ENCODE measurements at places on chromosomes 1 and 21.
A peak's percentile ranks its signal among the peaks of the same experiment; 100 is the strongest.

DNA sequence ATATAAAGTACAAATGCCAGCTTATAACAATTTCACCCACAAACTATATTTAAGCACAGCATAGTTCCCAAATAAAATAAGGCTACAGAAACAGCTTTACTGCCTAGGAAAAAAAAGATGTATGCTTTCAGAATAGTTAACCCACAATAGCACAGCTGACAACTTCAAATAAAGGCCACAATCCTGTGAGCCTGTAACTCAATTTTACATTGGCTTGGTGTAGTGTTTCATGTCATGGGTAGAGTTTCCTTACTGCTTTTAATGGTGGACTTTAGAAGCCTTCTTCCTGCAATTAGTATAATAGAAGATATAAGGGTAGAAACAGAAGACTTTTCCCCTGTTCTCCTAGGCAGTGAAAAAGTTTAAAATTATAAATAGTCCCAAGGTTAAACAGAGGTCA is 44.3 kb upstream of the ZC3H11B start:
- DNase-seq: no peak

DNA sequence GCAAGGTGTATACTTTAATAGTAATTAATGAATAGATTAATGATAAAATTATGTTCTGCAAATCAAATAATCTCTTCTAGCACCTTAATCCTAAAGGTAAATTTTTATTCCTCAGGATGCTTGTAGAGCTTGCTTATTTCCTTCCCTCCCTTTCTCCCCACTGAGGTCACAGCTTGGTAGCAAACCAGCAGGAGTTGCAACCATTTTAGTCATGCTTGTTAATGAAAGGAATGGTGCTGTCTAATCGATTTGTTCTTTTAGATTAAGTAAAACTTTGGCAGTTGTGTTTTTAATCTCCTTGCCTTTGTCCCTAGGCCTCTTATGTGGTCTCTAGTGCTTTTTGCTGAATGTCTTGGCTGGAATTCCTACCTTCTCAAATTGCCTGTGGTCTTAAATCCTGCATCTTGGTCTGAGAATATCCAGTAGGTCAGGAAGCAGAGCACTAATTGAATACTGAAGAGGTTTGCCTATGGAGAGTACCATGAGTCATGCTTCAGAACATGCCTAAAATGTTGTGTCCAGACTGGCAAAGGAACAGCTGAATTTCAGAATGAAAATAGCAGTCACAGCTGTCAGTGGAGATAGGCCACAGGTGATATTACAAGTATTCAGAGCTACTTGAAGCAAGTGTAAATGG is 36.3 kb upstream of the RWDD3 start:
- no peak for DNase-seq

GRCh38 chr1:86016076-86016759 is 140.4 kb downstream of the COL24A1 start:
- DNase-seq: no peak

- DNase-seq: no peak
These were observed 108.8 kb downstream of the ITSN1 start for GRCh38 chr21:33751120-33751519.

GRCh38 chr1:118333601-118334210 is 148.7 kb upstream of the SPAG17 start:
- DNase-seq: no peak

DNA sequence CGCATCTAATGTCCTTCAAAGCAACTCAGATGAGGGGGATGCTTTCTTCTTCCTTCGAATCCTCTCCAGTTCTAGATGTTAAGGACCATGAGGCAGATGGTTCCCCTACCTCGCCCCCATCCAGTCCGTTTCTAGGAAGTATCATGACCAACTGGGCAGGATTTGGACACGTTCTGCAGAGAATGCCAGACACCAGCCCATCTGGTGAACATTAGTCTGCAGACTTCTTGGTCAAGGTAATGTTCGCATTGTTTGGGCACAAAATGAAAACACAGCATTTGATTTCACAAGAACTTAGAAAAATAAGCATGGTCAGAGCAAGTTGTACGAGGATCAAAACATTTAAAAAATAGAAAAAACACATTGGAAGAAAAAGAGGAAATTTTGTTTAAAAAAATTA is 25.4 kb upstream of the ADARB1 start:
- DNase-seq: no peak

- no peak for DNase-seq
These were observed 681.5 kb downstream of the LRRIQ3 start for GRCh38 chr1:73516451-73516850.

- no peak for DNase-seq
These were observed at the start of gene DHRS3 for GRCh38 chr1:12617901-12618660. DHRS3 (minus strand) TSS chr1:12618210; CDS start chr1:12617348, 862 bp downstream.

GRCh38 chr1:224852901-224853568 is 76.4 kb upstream of the DNAH14 start:
- peak; percentile 30 for DNase-seq

DNA sequence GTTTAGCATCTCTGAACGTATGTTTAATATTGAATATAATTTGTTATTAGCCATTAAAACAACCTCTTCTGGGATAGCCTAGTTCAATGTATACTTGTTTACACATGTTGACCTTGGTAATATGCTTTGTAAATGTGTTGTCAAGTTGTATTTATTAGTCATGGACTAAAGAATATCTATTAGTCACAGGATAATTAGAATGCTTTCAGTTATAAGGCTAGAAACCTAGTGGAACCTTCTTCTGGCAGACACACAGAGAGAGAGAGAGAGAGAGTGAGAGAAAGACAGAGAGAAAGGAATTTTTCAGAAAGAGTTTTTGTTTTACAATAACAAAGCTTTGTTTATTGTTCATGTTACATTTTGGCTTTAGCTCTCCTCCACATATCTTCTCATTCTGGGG is 181.1 kb upstream of the APP start:
- DNase-seq: no peak

DNA sequence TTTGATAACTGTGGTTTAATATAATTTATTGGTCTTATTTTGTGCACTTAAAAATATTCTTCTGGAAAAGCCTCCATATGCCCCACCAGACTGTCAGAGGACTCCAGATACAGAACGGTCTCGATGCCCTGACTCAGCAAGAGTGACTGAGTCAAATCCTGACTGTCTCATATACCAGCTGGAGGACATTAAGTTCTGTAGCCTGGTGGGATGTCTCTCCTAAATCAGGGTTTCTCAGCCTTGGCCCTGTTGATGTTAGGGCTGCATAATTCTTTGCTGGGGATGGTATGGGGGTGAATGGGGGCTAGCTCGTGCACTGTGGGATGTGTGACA is 67.7 kb upstream of the TLR5 start:
- no peak for DNase-seq

DNA sequence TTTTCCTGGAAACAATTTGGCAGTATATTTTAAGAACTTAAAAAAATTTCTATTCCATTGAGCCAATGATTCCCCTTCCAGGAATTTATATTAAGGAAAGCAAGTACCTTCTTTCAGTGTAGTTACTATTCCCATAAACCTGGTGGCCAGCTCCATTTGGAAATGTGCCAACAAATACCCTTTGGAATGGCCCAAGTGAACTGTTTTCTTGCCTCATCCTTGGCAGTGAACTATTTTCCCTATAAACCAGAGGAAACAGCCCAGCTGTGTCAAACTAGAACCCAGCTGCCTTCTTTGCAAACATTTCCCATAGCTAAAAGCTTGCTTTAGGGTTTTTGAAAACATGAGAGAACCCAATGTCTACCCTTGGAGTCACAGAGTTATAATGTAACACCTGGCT is 496.9 kb downstream of the NEGR1 start:
- no peak for DNase-seq

DNA sequence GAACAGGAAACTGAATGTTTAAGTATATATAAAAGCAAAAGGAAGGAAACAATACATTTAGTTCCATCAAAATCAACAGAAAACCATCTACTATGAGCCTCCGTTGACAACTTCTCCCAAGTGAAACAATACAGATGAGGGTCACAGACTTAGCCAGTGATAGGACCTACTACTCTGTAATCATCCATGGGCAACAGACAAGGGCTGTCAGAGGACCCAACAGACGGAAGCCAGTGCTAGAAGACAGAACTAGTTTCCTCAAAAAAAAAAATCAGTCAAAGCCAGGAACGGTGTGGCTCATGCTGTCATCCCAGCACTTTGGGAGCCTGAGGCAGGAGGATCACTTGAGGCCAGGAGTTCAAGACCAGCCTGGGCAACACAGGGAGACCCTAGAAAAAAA is 20.6 kb downstream of the RERE start:
- DNase-seq: no peak

DNA sequence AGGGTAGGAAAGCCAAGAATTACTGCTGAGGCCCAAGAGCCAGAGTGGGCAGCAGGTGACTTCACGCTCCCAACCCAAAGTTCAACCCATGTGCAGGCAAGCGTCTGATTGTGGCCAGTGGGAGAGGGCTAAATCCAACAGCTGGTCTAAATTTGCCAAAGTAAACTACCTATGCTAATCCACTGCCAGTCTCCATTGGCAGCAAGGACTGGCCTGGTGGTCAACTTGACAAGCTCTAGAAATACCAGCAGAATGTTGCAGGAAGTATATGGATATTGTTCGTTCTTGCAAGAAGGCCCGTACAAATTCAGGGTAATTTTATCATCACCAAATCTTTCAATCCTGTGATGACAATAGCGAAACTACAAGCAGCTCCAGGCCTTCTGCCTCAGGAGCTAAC is 1.5 kb downstream of the TMEM63A start:
- no peak for DNase-seq

DNA sequence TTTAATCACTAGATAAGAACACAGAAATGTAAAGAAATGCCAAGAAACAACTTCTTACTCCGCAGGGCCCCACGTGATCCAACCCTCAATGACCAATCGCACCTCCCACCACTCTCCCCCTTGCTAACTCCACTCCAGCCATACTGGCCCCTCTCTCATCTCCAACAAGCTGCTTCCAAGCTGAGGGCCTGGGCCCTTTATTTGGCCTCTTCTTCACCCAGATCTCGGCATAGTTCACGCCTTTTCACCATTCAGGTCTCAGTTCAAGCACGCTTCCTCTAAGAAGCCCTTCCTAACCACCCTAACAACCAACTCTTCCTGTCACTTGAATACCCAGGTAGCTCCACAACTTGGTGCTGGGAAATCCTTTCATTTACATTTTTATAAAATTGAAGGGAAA is 110.7 kb downstream of the TGFBR3 start:
- no peak for DNase-seq

- DNase-seq: no peak
These were observed 65.4 kb downstream of the RUNX1 start for GRCh38 chr21:34983680-34984086.

- no peak for DNase-seq
These were observed 29.6 kb upstream of the RGS8 start for GRCh38 chr1:182713939-182714338.

GRCh38 chr1:154181944-154182343 is 10.0 kb downstream of the TPM3 start:
- DNase-seq: no peak

DNA sequence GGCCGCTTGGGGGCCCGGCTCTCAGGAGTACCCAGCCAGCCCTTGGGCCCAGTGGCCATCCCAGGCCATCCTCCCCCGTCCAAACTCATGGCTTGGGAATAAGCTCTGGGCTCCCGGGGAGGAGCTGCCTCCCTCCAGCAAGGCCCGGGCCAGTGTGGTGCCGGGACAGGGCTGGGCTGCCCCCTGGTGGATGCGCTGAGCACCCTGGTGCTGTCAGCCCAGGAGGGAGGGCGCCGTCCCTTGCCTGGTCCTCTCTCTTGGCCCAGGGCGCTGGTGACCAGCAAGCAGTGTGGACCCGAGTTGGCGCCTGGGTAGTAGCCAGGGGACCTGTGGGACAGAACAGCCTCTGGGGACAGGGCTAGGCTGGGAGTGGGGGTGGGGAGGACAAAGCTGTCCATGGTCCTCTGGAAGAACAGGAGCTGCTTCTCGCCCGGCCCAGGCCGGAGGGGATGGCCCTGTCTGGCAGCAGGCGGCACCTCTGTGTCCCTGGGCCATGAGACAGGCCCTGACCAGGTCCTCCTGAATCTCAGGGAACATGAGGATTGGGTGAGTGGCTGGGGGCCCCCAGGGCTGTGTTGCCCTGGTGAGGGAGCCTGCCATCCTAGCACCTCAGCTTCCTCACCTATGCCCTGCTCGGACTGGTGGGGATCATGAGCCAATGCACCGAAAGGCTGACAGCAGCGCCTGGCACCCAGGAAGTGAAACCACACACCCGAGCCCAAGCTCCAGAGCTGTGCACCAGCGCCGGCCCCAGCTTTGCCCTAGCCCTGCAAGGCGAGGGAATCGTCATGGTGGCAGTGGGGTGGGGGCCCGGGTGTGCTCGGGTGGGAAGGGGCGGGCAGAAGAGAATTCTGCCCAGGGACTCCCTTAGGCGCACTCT is 9.4 kb downstream of the MORN1 start:
- peak; percentile 56 for DNase-seq

DNA sequence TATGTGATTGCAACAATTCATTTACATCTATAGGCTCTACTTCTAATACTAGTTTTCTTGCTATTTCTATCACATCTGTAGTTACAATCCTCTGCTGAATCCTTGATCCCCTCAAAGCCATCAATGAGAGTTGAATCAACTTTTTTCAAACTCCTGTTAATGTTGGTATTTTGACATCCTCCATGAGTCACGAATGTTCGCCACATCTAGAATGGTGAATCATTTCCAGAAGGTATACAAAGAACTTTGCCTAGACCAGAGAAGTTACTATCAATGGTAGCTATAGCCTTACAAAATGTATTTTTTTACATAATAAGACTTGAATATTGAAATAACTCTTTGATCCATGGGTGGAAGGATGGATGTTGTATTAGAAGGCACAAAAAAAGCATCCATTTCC is 110.0 kb downstream of the AMY1C start:
- no peak for DNase-seq

DNA sequence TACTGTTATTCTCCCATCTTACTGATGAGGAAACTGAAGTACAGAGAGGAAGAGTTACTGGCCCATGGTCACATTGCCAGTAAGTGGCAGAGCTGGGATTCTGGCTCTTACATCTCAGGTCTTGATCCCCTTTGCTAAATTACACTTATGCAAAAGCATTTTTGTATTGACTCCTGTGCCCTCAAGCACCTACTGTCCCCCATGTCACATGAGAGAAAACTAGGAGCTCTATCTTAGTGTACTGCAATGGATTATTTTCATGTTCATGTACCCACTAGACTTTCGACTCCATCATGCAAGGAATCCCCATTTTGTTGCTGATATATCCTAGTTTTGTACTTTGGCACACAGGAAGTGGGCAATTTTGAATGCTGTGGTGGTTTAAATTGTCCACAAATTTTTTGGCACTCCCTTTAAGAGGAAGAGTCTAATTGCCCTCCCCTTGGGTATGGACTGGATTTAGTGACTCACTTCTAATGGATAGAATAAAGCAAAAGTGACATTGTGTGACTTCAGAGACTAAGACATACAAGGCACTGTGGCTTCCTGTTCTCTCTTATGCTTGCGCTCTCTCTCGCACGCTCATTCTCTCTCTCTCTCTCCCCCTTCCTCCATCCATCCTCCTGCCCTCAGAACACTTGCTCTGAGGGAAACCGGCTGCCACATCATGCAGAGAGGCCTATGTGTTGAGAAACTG is 43.5 kb upstream of the JAK1 start:
- DNase-seq: no peak

All from AG04450 (cell line).